Activated naive CD4-positive, alpha-beta T cell treated with Interleukin-2 at 50 U/mL for 16 hours (primary cell): ENCODE measurements at places on chromosomes 5 and 9.

DNA sequence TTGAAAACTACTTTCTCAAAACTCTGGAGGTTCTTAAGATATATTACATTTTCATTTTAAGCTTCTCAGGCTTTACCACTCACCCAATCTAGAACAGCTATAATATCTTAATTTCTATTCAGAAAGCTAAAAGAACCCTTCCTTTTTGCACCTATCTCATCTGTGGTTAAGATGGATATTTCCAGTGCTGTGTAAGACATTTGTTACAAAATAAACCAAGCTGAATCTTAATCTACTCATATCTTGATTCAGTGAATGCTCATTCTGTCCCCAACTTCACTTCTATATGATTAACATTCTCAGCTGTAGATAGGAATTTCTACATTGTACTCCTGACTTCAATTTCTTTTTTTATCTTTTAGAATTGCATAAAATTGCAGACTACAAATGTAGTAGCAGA, 15.0 kb downstream of the ABHD17B start:
- no peak for DNase-seq

- DNase-seq: no peak
These were observed 55.8 kb downstream of the PIP5K1B start for GRCh38 chr9:68760674-68761333.

- no peak for DNase-seq
These were observed 10.4 kb downstream of the PTCH1 start for GRCh38 chr9:95506428-95506677.

DNA sequence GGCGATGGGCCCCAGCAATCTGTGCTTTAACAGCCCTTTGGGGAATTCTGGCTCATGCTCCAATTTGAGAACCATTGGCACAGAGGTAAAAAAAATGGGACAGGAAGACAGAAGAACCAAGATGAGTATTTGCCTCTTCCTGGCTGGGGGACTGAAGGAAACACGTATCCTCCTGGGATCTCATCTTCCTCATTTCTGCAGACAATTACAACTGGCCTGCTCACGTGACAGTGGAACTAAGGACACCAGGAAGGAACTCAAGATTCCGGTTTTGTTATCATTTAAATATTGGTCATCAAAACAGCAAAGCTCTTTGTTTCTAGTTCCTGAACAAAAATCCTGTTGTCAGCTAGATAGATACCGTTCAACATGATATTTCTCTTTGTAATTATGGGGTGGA, 216.0 kb upstream of the DAP start:
- no peak for DNase-seq
